ENCODE measurements at places on chromosomes 4 and X. TPM values are rescaled to one million over a fixed set of nuclear protein-coding genes. Genes with fewer than 3 reads are reported as not detected.

GAGE13 gene
- polyA plus RNA-seq = not detected

AFM gene
- not detected for polyA plus RNA-seq

GLRA3 gene
- not detected for polyA plus RNA-seq

SPANXC gene
- polyA plus RNA-seq = not detected

POU4F2 gene
- polyA plus RNA-seq = not detected

STAP1 gene
- polyA plus RNA-seq = 0.22 TPM

All from hindlimb muscle (tissue), 1 donor.